Sigmoid colon (tissue), 7 donors: ENCODE measurements at places on chromosomes 6 and 20. TPM values are rescaled to one million over a fixed set of nuclear protein-coding genes. Genes with fewer than 3 reads are reported as not detected.

DNA sequence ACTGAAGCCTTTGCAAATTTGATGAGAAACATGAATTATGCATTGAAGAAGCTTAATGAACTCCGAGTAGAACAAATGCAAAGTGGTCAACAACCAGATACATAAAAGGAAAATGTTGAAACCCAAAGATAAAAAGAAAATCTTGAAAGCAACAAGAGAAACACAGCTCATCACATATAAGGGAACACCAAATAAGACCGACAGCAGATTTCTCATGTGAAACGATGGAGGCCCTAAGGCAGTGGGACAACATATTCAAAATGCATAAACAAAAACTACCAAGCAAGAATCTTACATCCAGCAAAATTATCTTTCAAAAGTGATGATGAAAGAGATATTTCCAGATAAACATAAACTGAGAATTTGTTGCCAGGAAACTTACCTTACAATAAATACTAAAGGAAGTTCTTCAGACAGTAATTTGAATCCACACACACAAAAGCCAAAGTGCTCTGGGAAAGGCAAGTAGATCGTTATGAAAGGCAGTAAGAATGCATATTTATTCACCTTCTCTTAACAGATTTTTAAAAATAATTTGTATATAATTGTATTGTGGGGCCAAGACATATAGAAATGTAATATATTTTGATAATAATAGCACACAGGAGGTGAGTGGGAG, 22.5 kb downstream of the SLC52A3 start:
- no peak for DNase-seq

GRCh38 chr20:23161244-23161891, 75.2 kb upstream of the CD93 start:
- DNase-seq: peak; percentile 62

DNA sequence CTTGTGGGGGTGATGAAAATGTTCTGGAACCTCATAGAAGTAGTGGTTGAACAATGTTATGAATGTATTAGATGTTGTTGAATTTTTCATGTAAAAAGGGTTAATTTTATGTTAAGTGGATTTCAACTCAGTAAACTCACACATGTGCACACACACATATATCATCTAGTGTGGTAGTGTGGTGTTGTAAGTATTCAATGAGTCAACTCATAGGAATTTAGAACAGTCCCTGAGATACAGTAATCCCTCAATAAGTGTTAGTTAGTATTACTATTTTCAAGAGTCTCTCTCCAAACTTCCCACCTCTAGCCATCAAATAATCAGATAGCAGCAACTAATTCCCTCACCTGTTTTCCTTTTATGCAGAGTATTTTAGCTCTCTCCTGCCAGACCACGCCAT, 563.1 kb upstream of the JARID2 start:
- DNase-seq: no peak

DNA sequence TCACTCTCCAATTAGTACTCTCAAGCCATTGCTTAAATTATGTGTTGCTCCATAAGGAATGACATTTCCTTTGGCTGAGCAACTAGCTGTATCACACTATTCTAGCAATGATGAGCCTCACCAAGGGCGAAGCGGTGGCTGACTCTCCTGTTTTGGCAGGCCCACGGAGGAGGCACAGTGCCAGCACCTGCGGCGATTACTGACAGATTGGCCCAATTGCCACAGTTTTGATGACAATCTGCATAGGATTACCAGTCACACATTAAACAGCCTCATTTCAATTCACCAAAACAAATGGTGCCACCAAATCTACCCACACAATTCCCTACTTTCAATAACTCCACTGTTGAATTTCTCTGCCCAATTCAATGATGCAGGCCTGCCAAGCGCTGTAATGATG, 286.9 kb downstream of the PTPRK start:
- DNase-seq: no peak

DNA sequence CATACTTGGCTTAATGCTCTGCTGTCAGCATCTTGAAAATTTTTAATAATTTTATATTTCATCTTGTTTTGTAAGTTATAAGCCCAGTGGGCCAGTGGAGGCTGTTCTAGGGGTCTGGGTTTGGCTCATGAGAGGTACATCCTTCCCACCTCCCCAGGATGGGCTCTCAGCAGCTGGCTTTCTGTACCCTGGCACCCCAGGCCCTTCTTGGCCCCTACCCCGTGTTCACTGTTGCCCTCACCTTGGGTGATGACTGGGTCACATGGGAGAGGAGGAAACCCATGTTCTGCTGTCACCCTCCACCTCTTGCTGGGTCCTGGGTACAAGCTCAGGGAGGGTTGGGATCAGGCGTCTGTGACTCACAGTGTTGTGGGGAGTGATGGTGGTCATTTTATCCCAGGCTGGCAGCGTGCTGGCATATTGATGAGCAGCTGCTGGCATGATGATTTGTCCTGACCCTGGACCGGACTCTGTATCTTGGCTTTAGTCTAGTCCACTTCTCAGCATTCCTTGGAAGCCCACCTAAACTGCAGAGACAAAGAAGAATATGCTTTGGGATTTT, 34.6 kb downstream of the SLC16A10 start:
- no peak for DNase-seq

GRCh38 chr6:106560996-106561685, 68.2 kb downstream of the RTN4IP1 start:
- DNase-seq: no peak

GRCh38 chr6:41302638-41303037, 16.2 kb upstream of the TREM1 start:
- no peak for DNase-seq

DNA sequence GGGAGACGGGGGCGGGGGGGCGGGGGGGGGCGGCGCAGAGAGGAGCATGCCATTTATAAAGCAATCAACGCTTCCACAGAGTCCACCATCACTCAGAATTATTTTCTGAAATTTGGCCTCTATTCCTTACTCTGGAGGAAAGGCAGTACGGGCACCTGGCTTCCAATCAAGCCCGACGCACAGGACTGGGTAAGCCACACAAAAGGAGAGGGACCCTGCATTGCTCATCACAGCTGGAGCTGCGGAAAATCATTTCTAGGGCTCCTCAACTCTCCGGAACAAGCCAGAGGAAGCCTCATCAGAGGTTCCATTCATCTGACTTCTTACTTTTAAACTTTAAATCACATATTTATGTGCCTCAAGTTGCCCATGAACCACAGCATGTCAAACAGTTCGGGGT, 55.9 kb downstream of the TTI1 start:
- DNase-seq: no peak

DNA sequence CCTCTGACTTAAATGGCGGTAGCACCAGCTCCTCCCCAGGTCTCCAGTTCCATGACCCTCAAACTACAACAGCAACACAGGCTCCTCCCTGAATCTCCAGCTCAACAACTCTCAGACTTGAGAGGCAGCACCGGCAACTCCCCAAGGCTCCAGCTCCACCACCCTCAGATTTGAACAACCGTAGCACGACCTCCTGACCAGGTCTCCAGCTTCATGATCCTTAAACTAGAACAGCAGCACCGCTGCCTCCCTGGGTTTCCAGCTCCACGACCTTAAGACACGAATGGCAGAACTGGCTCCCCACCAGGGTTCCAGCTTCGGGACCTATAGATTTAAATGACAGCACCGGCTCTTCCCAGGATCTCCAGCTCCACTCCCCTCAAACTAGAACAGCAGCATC, 325.8 kb downstream of the PREX1 start:
- DNase-seq: no peak

- DNase-seq: no peak
Measured at GRCh38 chr6:143236151-143236798, 175.6 kb downstream of the AIG1 start.

GRCh38 chr6:120290964-120291363, 941.4 kb upstream of the MAN1A1 start:
- no peak for DNase-seq

DNA sequence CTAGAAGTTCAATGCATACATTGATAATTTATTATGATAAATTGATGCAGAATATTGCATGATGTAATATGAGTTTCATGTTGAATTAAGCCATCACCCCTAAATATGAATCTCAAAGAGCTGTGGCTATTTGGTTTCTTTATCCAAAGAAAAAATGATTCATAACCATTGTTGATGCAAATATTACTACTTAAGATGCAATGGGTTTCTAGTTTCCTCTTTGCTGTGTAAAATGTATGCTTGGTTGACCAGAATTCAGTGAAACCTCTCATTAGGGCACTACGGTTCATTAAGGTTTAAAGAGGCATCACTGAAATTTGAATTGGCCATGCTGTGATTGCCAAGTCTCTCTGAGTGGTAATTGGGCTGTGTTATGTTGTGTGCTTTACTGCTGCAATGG, 492.5 kb upstream of the FLRT3 start:
- no peak for DNase-seq

DNA sequence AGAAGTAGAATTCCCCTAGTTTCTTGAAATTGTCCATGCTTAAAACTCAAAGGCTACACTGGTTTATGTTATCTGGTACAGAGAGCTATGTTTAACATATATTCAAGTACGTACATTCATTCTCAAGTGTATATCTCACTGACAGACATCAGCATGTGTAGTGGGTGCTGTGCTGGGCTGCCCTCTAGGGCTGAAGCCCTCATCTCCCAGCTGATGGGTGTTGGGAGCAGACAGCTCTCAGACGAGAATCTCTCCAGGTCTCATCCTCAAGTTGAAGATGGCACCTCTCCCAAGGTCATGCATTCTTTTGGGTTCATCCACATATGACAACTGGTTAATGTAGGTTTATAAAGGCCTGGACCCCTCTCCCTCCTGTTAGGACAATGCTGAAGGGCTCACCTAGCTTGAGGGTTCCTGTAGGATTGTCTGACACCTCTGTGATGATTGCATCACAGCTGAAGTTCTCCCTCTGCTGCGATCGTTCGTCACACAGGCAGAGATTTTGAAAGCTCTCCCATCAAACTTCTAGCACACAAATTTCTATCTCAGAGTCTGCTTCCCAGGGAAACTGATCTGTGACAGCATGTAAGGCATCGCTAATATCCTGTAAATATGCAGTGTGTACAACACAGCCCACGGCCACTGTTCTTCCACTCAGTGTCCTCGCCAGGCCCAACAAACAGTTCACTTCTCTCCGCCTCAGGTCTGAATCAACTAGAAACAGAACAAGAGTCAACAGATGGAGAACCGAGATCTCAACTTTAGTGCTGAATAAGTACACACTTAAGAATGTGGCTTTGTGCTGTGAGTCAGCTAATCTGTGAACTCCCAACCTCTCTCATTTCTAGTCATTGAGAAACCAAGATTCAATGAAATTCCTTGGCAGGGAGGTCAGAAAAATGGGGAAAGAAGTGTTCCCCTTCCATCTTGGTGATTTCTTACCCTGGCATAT, 43.2 kb downstream of the PREP start:
- DNase-seq: no peak

GRCh38 chr6:15419493-15419892, 173.6 kb downstream of the JARID2 start:
- DNase-seq: no peak

DNA sequence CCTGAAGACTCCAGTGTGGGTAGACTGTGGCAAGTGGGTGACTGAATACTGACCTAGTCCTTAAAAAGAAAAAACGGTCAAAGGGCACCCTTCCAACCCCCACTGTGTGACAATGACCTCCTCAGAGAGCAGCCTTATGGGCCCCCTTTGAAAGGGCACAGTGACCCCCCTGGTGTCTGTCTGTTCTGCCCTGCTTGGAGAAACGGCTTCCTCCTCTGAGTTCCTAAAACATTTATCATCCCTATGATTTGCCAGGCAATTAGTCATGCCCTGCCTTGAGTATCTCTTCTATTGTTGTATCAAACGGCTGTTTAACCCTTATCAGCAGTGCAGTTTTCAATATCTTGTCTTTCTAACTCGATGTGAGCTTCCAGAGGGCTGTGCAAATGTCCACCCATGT, 21.0 kb upstream of the STX16 start:
- no peak for DNase-seq

GRCh38 chr6:12013307-12013719, 1.2 kb downstream of the HIVEP1 start:
- DNase-seq: no peak

DNA sequence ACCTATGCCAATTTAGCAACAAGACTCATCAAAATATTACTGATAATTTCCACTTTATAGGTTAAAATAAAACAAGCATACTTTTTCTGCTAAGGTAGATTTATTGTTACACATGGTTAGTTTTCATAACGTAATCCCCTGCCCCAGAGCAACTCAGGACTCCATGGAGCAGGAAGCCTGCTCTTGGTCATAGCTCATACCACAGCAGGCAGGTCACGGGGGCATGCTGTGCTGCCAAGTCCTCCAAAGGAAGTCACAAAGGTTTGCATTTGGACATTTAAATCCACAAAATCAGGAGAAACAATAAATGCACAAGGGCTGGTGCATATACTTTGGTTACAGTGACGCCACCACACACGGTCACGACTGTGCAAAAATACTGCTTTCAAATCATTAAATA, 12.5 kb downstream of the GZF1 start:
- DNase-seq: no peak

- peak; percentile 89 for DNase-seq
Measured at GRCh38 chr6:32154514-32155161, 697 bp downstream of the PPT2 start.

DNA sequence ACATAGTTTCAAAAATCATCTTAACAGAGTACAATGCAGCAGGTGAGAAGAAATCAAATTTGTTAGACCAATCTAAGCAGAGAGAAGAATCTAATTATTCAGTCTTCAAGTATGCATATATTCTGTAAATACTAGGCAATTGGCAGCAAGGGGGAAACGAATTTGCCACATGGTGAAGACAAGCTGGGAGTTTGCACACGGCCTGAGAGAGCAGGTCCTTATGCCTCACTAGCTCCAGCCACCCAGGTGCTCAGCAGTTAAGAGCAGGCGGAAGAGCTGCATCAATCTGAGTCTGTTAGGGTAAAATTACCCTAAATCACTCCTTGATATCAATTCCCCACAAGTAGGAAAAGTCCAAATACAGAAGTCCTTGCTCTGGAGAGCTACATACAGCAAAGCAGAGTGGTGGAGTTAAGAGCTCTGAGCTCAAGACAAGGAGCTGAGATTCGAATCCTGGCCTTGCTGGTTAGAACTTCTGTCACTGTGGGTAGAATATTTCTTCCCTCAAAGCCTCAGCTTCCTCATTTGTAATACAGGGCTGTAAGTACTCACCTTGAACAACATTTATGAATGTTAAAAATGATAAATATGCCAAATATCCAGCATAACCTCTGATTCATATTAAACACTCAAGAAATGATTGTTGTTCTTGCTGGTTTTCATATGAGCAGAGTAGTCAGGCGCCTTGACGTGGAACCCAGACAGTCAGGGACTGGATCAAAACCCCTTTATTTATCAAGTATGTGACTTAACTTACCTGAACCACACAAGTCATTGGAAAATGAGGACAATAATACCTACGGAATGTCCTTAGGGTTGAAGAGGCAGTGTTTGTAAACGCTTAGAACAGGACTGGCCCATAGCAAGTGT, 444.2 kb downstream of the CDH26 start:
- no peak for DNase-seq

The DBNDD2 gene
- total RNA-seq: 99.7 TPM

The KIF25 gene
- total RNA-seq: 0.54 TPM

The BEND6 gene
- total RNA-seq: 1.1 TPM

The SLC22A7 gene
- not detected for total RNA-seq

The ARMC2 gene
- 8.6 TPM for total RNA-seq

The PBOV1 gene
- not detected for total RNA-seq

The TFAP2B gene
- 0.66 TPM for total RNA-seq
